ENCODE measurements at places on chromosomes 4 and X.

DNA sequence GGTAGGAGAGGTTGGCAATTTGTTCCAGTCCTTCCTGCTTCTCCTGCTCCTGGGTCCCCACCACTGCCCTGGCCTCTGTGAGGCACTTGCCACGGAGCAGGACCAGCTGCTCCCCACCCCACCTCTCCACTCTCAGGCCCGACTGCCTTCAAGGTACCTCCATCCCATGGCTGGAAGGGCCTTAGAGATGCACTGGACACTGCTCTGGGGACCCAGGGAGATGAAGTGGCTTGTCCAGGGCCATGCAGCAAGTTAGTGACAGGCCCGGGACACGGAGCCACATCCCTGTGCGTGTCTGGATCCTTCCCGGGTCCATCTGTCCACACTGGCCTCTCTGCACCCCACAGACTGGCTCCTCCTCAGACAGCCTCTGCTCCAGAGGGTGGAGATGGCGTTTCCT, 105.3 kb downstream of the CPZ start:
- no peak for DNase-seq

- no peak for DNase-seq
These were observed 109.4 kb downstream of the SCLT1 start for GRCh38 chr4:128983771-128984485.

- no peak for DNase-seq
These were observed 619.7 kb downstream of the GRXCR1 start for GRCh38 chr4:43512253-43512652.

DNA sequence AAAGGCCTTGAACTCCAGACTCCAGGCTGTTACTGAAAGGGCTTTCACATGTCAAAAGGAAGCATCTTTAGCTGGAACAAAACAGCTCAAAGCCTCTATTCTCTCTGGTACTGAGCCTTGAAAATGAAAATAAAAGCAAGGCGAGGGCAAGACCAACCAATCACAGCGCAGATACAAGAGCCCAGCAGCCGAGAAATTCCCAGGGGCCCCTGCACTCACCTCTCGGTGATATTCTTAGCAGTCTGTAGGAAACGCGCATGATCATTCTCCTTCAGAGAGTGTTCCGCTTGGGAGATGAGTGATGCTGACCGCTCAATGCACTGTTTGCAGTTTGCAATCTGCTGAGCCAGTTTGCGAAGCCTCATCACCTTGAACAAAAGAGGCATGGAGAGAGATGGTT, 138.1 kb downstream of the MID1 start:
- no peak for DNase-seq

DNA sequence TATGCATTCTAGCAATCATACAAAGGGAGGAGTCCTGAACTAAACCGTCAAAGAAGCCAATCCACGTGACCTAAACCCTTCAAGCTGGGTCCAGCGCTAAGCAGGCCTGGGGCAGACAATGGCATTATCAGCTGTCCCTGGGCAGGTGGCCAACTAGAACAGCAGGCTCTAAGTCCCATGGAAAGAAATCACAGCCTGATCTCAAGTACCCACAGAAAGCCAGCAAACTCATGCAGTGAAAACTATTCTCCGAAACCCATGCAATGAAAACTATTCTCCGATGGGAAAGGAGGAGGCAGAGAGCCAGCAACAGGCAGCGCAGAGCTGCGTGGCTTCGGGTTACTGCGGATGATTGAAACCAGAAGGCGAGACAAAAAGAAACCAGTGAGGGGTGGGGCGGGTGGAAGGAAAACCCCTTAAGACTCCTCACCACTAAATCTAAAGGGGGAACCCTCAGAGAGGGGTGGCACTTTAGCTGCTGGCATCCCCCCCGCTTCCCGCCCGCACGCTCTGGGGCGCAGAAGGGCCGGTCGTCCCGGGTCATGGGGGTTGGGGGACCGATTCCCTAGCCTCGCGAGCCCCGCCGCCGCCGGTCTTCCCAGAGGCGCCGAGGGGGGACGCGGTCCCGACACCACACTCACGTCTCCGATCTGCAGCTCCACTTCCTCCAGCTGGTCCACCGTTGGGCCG, 567 bp downstream of the C4orf46 start:
- peak; percentile 64 for DNase-seq

DNA sequence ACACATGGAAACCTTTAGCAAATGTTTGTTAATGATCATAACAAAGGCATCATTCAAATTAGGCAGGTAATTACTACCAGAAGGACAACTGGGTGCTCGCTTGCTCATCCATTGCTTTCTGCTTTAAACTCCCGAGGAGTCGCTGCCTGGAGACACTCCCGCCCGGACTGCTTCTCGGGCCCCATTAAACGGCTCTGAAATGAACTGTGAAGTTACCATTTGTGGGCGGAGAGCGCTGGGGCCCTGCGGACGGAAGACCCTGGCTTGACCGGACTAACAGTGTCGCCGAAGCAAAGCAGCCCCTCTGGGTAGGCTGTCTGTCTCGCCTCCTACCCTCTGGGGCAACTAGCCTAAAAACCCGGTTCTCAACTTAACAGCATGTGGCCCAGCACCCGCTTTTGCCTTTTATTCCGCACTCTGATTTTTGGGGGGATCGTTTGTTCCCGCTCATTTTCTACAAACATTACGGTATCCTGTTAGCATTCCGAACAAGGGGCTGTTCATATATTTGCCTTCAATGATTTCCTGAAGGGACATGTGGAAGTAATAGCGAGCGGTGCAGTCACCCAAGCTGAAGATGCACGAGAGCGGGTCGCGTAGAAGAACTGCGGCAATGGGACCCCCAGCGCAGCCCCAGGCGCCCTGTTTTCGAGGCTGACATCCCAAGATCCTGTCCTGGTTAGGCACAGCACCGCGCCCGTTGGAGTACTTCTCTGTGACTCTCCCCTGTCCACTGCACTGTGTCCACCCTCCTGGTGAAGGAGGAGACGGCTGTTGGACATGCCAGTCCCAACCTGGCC, 1.6 kb upstream of the PDGFRA start:
- DNase-seq: no peak

GRCh38 chrX:105543283-105543682, 279.1 kb upstream of the NRK start:
- no peak for DNase-seq

DNA sequence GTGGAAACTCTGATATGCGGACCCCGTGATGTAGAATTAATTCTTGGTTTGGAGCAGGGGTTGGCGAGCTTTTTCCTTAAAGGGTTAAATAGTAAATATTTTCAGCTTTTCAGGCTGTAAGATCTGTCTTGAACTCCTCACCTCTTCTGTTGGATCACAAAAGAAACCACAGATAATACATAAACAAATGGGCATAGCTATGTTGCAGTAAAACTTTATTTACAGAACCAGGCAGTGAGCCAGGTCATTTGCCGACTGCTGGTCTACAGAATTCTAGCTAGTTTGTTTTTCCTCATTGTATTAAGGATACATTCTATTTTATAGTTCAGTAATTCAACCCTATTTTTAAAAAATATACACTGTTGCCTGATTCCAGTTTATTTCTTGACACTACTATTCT, 116.6 kb downstream of the PAPSS1 start:
- DNase-seq: no peak

DNA sequence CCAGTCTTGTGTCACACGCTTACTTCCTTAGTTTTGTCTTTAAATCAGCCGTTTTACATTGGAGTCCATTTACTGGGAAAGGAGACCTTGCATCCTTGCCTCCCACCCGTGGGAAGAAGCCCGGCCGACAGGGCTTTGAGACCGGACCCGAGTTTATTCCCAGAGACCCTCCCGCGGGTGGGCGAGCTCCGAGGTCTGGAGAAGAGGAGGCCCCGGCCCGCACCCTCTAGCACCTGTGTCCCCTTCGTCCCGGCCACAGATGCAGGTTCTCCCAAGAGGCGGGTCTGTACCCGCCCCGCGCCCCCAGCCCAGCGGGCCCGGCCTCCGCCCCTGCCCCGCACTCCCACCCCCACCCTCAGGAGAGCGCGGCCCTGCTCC, 3.8 kb upstream of the SLC26A1 start:
- no peak for DNase-seq

DNA sequence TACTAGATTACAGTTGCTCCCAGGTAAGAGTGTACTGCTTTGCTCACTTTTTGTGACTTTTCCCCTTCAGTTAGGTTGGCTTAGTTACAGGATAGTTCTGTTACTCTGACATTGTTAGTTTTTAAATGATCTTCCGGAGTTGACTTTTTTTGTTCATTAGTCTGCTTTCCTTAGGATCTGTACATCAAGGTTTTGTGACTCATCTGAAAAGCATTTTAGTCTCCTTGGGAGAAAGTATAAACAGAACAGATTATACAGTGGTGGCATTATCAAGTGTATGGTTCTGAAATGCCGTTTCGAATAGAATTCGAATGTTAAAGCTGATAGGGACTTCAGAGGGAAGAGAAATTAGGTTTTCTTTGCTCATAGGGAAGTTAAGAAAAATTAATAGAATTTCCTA, 63.3 kb downstream of the USP9X start:
- DNase-seq: no peak

GRCh38 chr4:40507977-40508376, 121.7 kb downstream of the RBM47 start:
- no peak for DNase-seq

- DNase-seq: no peak
These were observed 33.2 kb upstream of the SMS start for GRCh38 chrX:21907260-21907659.

- no peak for DNase-seq
These were observed 167.4 kb upstream of the NAP1L5 start for GRCh38 chr4:88865046-88865445.

GRCh38 chr4:1049591-1049905, 38.1 kb downstream of the FGFRL1 start:
- no peak for DNase-seq

DNA sequence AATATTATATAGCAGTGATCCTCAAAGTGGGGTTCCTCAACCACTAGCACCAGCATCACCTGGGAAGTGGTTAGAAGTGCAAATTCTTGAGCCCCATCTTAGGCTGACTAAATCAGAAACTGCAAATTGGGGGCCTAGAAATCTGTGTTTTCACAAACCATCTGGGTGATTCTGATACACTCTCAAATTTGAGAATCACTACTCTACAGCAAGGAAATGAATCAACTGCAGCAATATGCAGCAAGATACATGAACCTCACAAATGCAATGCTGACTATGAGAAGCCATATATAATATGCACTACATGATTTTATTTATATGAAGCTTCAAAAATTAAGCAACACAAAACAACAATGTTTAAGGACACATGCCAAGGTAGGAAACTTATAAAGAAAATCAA, 36.2 kb upstream of the IRS4 start:
- DNase-seq: no peak

DNA sequence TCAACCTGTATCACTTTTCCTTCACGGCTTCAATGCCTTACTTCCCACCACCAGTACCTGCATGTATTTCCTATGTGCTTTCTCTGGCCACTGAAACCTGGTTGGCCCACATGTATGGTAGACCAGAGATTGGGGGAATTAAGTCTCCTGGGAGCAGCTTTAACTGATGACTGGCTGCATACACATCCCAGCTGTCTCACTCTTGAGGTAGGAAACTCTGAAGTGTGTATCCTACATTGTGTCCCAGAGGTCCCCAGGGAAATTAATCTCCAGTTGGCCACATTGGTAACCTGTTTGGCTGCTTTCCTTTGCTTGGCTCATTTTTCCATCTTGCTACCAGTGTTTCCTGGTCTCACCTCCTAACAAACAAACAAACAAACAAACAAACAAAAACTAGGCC, 124.4 kb downstream of the ZNF827 start:
- DNase-seq: no peak

GRCh38 chr4:1382776-1383727, 23.2 kb downstream of the NKX1-1 start:
- DNase-seq: no peak

GRCh38 chr4:112099701-112100297, 45.5 kb upstream of the FAM241A start:
- DNase-seq: no peak

DNA sequence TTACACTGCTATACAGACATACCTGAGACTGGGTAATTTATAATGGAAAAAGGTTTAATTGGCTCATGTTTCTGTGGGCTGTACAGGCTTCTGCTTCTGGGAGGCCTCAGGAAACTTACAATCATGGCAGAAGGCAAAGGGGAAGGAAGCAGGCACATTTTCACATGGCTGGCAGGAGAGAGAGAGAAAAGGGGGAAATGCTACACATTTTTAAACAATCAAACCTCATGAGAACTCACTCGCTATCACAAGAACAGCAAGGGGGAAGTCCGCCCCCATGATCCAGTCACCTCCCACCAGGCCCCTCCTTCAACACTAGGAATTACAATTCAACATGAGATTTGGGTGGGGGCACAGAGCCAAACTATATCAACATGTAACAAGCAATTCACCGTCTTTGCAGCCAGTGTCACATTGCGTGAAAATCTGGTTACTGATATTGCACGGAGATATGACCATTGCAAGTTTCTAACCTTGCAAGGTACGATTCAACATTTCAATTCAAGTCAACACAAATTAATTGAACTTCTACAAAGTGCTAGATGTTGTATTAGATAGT, 61.7 kb upstream of the RELL1 start:
- DNase-seq: no peak

DNA sequence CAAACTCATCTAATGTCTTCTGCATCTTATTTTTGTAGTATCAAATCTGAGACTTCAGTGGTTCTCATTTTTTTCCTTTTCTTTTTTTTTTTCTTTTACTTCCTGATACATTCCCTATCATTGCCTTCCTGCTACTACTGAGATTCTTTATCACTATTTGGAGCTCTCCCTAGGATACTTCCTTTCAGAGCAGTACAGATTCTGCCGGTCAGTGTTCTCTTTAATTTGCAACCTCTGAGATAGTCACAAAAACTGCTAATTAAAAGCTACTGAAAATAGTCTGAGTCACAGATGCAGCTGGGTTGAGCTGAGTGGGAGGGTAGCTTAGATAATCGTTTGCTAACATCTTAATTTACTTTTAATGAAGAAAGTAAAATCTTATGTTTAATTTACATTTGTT, 1279.7 kb downstream of the ARAP2 start:
- no peak for DNase-seq

GRCh38 chr4:163988391-163988790, 493.9 kb downstream of the TMA16 start:
- DNase-seq: no peak

DNA sequence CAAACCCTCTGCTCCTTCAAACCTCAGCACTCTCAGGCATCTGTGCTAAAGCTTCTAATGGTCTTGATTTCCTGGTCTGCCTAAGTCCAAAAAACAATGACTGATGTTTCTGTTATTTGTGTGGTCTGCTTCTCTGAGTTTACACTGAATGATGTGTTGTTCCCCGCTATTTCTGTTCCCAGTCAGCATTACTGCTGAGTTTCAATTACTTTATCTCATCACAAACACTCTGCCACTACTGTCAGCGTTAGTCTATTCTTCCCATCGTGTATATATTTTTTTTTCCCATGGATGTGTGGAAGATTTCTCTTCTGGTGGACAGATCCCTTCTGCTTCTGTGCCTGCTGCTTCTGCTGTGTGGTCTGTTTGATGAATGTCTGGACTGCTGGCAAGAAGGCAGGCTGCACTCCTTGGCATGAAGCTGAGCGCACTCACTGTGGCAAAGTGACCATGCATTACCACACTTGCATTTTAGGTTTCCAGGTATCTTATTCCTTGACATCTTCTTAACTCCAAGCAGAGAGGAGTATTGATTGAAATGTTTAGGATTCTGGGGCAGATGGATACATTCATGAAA, 106.9 kb upstream of the PAQR3 start:
- no peak for DNase-seq

GRCh38 chr4:151888367-151888866, 127.6 kb upstream of the GATB start:
- DNase-seq: no peak

GRCh38 chrX:25968920-25969319, 169.2 kb upstream of the MAGEB18 start:
- no peak for DNase-seq

GRCh38 chrX:19986531-19986930, 4.3 kb downstream of the BCLAF3 start:
- DNase-seq: no peak

GRCh38 chr4:16196482-16197393, 29.5 kb downstream of the TAPT1 start:
- no peak for DNase-seq

All from stimulated activated CD4-positive, alpha-beta T cell treated with anti-CD3 and anti-CD28 coated beads, Interleukin-2, amount 100 ng/mL, for 24 hours (primary cell).